Spinal cord (tissue), 10 donors: ENCODE measurements at places on chromosomes 12 and 14.

DNA sequence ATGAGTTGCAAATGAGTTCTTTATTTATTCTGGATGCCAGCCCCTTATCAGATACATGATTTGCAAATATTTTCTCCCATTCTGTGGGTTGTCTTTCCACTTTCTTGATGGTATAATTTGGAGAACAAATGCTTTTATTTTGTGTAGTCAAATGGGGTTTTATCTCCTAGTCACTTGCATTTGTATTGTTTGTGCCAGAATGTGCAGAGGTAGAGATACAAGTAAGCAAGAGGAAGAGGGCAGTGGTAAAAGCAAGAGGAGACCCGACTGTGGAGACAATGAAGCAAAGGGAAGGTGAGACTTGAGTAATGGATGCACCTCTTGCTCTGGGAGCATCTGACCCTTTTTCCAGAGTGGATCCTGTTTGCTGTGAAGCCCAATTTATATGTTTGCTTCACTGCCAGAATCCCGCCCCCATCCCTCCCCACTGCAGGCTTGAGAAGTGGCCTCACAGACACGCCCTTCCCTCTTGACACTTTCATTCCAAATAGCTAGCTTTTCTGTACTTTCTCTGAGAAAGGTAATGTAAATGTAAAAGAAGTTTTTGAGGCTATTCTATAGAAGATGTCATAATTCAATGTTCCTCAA lies 786 bp upstream of the PFKM start:
- no peak for DNase-seq

DNA sequence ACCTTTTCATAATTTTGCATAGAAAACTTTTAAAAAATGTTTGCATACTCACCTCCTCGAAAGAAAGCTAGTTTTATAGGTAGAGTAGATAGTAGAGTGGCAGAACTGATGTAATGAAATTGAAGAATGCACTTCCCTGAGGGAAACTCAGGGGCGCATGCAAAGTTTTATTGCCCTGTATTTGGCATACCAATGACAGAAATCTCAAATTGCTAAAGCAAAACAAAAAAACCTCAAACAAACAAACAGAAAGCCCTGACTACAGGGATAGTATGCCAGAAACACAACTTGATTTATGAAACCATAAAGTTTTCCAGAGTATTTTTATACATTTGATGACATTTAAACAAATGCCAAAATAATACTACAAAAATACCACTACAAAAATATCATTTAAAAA lies 1.8 kb downstream of the RASSF9 start:
- no peak for DNase-seq

- DNase-seq, result no peak
Measured at GRCh38 chr14:77654001-77654441, 37.6 kb upstream of the SPTLC2 start.

DNA sequence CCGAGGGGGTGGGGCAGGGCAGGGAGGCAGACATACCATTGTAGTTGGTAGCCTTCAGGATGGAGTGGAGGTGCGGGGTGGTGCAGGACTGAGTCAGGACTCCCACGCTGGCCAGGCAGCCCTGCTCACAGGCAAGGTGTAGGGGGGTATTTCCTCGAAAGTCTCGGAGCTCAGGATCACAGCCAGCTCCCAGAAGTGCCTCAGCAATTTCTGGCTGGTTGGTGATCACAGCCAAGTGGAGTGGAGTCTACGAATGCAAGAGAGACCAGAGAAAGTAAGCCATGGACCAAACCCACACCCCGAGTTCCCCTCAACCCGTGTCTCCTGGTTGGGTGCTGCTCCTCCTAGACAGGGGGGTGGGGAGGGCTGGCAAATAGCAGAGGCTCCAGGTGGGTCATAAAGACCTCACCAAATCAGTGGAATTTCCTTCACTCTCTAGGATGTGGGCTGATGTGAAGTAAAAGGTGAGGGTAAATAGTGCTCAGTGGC lies 1.4 kb downstream of the NFKBIA start:
- no peak for DNase-seq

GRCh38 chr14:36241183-36241582 lies 64.7 kb upstream of the PTCSC3 start:
- no peak for DNase-seq

- no peak for DNase-seq
Measured at GRCh38 chr12:86456241-86456640, 200.1 kb upstream of the MGAT4C start.

DNA sequence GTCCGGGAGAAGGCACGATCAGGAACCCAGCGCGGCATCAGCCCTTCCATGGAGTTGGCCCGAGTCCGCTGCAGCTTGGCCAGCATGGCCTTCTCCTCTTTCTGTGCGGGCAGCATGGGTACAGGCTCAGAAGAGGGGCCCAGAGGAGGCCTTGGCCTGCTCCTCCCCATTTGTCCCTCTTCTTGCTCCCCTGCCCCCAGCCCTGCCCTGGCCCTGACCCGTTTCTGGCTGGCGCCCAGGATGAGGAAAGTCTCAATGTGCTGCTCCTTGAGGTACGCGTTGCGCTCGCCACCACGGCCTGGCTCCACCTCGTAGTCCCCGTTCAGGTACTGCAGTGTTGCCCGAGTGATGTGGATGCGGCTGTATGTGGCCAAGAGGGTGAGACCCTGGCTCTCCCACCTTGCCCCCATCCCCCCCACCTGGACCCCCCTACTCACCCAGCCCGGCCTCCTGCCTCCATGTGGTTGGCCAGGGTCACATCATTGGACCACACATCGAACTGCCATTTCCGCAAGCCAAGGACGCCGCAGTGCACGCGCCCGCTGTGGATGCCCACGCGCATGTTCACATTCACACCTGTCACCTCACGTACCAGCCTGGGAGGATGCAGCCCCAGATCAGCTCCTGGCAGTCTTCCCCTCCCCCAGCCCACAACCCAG lies 12.8 kb downstream of the ADCY6 start:
- no peak for DNase-seq

DNA sequence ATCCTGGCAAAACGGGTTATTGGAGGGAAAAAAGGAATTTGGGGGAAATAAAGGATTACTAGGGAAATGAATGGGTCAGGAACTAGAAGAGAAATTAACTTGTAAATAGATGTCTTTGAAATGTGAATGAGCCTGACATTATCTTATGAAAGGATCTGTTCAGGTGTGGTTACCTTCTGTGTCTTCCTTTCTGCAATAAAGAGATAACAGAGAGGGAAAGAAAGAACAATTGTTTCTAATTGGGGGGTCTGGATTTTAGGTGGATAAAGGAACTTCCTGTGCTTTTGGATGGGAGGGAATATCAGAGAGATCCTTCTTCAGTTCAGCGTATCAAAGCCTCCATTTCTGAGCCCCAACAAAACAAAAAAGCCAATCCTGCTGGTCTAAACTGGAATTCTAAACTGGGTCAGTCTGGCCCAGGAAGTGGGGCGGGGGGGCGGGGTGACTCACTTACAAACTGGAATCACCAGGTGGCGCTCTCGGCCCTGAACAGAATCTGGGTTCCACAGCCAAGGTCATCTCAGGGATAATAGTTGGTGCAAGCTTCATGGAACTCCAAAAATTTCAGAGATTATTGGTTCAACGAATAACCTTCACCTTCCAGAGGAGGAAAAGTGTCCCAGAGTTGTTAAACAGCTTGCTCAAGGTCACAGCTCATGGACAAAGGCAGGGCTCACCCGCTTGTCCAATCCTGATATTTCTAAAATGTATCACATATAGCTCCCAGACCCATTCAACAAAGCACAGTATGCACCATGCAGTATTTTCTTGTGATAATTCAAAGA lies 15.2 kb upstream of the PEBP1 start:
- peak; percentile 76 for DNase-seq

- no peak for DNase-seq
Measured at GRCh38 chr12:20375560-20375959, 7.2 kb downstream of the PDE3A start.

GRCh38 chr12:67697967-67698366 lies 49.4 kb downstream of the DYRK2 start:
- DNase-seq, result peak; percentile 75

- DNase-seq, result no peak
Measured at GRCh38 chr12:96408993-96409392, 8.8 kb upstream of the CDK17 start.

GRCh38 chr14:50018201-50018932 lies 98.0 kb downstream of the VCPKMT start:
- DNase-seq, result peak; percentile 14

DNA sequence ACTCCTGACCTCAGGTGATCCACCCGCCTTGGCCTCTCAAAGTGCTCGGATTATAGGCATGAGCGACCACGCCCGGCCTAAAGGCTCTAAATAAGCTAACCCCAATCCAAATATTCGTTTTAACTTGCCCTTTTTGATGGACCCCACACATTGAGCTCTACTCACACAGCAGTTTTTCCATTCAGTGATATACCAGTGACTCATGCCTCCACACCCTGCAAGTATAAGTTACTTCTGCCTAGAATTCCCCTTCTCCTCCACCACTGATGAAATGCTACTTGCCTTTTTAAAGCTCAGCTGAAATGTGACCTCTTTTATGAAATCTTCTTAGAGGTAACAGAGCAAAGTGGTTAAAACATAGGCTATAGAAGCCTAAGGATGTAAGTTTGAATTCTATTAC lies 68.8 kb downstream of the EXOC5 start:
- no peak for DNase-seq

DNA sequence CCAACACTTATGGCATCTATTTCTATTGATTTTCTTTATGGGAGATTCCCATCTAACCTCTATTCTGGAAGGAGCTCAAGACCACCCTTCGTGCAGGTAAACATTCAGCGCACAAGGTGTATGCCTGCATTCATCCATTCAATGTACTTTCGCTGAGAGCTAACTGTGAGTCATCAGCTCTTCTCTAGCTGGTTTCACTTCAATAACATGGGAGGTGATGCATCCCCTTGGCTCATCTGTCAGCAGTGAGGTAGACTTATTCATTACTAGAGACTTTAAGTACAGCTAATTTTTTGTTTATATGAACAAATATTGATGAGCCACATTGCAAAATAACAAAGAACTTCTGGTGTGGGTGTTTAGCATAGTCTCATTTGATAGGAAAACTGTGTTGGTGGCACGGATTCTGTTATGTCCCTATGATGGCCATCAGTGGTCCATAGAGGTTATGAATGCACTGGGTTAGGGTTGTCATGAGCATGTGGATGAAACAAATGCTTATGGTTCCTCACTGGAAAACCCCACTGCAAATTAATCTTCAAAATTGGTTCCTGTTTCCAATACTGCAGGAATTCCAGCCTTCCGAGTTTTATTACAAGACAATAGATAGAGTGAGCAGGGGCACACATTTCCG lies 1151.0 kb downstream of the BCL11B start:
- DNase-seq, result no peak

DNA sequence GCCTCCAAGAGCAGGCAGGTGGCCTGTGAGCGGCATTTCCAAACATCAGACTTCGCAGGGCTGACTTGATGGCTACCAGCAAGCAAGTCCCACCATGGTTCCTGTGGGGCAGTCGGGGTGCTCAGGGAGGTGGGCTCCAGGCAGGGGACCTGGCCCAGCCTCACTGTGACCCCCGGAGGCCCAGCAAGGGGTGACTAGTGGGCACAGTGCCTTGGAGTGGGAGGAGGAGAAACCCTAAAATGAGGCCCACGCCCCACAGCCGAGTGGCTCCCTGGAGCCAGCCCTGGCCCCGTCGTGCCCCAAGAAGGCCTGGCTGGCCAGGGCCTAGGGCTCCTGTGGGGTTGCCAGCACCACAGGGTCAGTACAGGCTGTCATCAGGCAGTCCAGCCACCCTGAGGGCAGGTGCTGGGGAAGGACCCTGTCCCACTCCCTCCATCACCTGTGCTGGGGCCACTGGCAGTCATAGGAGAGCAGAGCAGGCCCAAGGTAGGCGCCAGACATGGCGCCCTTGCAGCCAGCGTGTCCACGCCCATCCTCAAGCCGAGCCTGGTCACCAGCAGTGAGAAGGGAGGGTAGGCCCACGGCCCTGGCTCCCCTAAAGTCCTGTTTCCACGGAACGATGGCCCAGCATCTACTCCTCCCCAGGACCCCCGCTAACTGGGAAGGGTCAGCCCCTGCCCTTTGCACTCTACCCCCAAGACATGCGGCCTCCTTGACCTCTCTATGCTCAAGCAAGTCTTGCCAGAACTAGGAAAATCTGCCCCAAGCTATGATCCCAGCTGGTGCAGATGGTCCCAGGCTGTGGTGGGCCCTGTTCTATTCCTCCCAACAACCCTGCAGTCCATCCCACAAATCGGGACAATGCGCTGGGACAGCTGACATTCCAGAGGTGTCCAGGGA lies 144.2 kb upstream of the C14orf180 start:
- no peak for DNase-seq

DNA sequence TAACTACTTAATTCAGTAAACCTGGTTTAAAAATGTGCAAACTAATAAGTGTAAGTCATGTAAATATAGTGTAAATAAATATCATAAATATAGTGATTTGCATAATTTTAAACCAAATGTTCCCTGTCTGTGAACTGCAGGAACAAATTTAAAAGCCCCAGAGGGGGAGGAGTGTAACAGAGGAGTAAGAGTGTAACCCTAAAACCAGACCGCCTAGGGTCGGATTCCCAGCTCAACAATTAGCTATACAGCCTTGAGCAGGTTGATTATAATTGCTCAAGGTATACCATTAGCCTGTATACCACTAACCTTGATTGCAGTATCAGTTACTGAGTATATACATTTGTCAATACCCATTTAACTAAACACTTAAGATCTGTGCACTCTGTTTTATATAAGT lies 218.4 kb downstream of the ADAMTS20 start:
- DNase-seq, result no peak

DNA sequence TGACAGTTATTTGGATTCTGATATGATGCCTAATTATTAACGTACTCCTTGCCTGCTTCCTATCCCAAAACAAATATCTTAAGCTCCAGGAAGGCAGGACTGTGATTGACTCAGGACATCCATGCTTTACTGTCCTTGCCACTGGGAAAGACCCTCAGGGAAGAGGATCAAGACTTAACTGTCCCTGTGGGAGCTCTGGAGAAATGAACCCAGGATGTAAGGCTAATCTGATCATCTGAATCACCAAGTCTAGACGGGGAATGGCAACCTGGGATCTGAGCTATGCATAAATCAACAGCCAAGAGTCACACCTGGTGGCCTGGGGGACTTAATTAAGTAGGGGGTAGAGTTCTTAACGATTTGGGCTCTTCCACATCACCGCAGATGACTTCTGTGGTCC lies 153.2 kb upstream of the BCL2L14 start:
- DNase-seq, result no peak

DNA sequence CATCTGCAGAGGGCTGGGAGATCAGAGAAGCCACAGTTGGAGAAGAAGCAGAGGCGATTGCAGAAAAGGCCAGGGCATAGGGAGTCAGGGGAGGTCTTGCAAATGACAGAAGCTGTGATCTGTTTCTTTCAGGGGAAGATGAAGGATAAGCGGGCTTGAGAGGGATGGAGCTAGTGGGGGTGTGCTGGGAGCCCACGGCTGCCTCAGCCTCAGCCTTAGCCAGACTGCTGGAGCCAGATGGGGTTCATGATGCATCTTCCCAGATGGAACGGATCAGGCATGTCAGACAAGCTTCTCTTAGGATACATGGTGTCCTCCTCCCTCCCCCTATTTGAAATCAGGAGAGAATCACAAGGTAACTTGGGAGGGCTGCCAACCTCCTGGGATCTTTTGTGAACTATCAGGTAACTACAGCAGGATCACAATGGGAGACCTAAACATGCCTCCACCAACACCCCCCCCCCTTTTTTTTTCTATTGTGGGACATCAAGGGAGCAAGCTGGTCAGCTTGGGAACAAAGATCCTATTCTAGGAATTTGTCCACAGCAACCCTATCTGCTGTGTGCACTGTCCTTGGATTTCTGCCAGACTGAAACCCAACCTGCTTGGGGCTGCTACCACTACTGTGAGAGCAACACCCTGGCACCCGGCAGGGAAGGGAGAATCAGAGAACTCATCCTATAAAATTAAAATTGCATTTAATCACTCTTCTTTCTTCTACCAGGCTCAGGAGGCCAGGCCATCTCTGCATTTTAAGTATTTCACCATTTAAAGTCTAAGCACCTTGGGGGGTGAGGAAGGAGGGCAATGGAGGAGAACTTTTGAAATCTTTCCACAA lies 10.7 kb upstream of the ATP2A2 start:
- DNase-seq, result peak; percentile 62
